ENCODE measurements at places on chromosomes 3 and 15.

DNA sequence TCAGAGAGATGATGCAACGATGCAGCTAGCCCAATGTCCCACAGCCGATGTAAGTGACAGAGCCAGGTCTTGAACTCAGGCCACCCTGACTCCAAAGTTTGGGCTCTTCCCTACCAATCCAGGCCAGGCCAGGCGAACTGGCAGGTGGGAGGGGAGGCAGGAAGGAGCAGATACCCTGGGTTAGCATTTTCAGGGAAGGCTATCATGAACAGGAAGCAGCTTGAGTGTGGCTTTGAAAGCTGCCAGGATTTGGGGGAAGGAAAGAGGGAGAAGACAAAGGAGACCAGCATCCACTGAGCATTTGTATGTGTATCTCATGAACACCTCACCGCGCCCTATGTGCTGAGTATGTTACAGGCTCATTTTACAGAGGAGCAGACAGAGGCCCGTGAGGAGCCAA is 38.8 kb downstream of the LMCD1 start:
- no peak for DNase-seq

DNA sequence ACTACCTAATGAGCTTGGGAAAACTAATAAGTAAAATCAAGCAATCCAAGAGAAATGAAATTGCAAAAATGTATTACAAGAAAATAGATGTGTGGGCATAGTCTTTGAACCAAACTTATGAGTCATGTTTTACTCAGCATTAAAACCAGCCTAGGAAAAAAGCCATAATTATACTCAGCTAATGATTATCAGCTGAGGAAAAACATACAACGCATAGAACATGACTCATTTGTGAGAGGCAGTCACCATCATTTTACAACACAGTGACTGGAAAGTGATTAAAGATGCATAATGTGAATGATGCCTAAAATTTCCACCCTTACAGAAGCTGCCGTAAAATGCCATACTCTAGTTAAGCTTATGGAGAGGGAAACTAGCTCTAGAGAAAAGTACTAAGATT is 238.0 kb upstream of the EOMES start:
- DNase-seq, result peak; percentile 57

GRCh38 chr3:42805141-42805821 is 991 bp upstream of the HIGD1A start:
- DNase-seq, result no peak

DNA sequence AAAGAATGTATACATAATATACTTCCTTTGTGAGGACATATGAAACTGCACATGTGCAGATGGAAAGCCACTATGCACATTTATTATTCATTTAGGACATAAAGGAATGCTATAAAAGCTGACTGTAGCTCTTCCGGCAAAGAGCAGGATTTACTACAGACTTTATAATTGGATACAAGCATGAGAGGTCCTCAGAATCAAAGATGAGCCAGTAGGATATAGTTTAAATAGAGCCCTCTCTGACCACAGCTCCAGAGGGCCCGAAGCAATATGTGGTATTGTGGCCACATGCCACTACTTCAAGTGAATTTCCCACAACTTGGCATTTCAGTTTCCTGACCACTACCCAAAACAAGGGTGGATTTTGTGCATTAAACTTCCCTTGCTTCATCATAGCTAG is 140.9 kb downstream of the ATP8B4 start:
- no peak for DNase-seq

GRCh38 chr15:58103482-58103881 is 34.7 kb upstream of the AQP9 start:
- no peak for DNase-seq

- no peak for DNase-seq
Measured at GRCh38 chr15:35665896-35666536, 120.1 kb upstream of the DPH6 start.

DNA sequence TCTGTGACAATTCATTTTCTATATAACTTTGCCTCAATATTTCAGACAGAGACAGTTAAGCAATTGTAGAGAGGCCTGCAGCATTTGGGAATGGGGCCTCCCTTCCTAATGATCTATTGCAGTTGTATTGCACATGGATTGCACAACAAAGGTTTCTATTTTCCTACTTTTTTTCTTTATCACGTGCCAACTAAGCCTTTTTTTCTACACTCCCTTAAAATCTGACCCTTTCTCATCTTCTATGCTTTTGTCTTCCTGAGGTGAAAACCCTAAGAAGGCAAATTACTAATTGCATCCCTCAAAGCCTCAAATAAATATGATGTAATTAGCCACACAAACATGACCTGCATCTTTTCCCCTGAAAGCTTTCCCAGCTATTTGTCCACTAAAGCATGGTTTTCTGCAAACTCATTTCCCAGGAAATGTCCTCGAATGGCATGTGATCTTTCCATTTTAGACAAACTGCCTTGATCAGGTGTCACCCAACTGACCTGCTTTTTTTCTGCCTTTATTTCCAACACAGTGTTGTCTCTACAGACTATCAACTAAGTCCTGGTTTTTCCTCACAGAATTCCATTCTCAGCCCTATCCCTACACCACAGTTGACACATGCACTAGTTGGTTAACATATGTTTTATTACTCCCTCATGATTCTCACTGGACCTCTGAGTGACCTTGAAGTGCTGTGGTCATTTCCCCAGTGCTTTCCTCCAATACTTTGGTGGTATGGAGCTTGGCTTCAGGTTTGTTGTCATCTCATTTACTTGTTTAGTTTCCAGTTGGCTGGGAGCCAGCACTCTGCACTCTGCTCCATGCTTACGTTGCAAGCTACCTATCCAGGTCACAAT is 31.9 kb upstream of the TSC22D2 start:
- DNase-seq, result no peak

GRCh38 chr3:54776601-54777000 is 151.3 kb downstream of the LRTM1 start:
- DNase-seq, result no peak

- no peak for DNase-seq
Measured at GRCh38 chr3:131658771-131659170, 156.0 kb upstream of the MRPL3 start.

DNA sequence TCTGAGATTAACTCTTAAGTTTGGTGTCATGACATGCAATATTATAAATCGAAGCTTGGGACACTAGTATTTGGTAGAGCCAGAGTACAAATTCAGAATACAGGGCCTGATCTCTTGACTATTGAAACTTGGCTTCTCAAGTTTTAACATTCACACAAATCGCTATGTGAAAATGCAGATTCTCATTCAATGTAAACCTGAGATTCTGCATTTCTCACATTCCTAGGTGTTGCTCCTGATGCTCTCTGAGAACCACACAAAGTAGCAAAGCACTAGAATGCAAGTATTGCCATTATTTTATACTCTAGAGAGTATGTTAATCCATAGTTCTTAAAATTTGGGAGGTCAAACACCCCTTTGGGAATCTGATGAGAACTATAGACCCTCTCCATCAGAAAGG is 47.9 kb downstream of the WDR49 start:
- no peak for DNase-seq

DNA sequence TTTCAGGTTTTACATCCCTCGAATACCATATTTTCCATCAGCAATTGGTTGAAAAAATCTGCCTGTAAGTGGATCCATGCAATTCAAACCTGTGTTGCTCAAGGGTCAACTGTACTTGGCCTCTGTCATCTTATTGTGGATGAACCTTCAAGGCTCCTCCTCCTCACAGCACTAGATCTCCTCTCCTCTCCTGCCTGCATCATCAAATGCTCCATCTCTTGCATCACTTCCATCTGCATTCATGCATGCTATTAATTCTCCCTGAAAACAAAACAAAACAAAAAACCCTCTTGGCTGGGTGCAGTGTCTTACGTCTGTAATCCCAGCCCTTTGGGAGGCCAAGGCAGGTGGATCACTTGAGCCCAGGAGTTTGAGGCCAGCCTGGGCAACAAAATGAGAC is 10.1 kb downstream of the BCL2L10 start:
- no peak for DNase-seq

DNA sequence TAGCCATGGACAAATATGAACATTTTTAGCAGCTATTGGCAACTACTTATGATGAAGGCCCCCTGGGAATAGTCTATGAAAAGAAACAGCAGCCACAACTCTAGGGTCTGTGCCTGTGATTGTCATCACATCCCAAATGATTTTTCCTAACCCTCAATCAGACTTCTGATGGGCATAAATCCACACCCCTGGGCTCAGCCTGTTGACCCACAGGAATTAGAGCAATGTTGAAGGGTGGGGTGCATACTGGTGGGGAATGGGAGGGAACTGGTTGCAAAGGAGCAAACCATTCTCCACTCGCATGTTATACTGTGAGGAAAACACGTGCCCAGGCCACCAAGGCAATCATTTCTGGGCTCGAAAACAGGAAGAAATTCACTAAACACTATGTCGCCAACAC is 106.5 kb upstream of the CTNNB1 start:
- no peak for DNase-seq

DNA sequence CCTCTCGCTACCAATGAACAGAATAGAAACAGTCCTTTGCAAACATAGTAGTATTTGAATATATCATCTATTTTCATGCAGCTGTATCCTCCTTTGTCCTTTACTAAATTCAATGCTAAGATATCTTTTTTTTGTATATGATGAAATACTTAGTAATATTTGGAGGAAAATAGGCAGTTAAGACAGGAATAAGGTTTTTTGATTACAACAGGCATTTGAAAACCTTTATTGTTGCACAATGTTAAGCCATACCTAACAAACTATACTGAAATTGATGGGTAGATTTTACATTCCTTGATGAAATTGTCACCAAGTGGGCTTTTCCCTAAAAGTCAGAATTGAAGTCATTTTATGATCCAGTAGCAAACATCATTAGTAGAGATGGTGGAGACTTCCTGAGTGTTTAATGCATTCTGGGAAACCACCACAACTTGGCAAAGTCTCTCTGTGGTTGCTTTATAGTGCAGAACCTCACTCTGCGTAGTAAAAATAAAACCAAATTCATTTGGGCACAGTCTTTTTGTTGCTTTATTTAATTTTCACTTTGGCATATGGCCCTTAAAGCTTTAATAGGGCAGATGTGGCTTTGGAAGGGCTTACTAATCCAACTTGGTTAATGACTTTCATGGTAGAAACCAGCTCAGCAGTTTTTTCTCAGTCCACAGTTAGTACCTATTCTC is 216.0 kb downstream of the DIPK2A start:
- DNase-seq, result no peak

DNA sequence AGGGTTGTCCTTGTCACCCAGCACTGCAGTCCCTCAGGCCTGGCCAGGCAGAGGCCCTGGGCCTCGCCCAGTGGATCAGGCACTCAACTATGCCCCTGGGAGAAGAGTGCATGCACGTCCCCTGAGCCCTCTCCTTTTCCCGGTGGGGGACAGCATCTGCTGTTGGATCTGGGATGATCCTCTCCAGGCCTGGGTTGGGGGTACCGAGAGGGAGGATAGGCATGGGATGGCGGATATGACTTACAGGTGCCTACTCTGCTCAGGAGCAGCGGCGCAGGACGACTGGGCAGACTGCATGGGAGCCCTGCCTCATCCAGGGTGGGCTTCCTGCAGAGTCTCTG is 9.0 kb upstream of the APBA2 start:
- no peak for DNase-seq

GRCh38 chr15:60371175-60372051 is 26.4 kb downstream of the ANXA2 start:
- peak; percentile 88 for DNase-seq

GRCh38 chr3:188584162-188584529 is 430.2 kb downstream of the LPP start:
- DNase-seq, result peak; percentile 55

- DNase-seq, result no peak
Measured at GRCh38 chr15:69713726-69714559, 261.3 kb downstream of the RPLP1 start.

DNA sequence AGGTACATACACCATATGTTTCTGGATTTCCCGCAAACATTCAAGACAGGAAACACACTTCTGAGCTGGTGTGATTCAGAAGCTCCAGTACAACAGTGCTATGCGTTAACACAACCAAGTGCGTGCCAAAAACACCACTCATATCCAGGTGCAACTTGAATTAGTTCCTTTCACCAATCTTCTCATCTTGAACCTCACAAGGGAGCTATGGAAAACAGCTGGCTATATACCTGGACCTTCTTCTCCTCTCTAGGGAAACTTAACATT is 31.3 kb downstream of the SUSD5 start:
- DNase-seq, result no peak

DNA sequence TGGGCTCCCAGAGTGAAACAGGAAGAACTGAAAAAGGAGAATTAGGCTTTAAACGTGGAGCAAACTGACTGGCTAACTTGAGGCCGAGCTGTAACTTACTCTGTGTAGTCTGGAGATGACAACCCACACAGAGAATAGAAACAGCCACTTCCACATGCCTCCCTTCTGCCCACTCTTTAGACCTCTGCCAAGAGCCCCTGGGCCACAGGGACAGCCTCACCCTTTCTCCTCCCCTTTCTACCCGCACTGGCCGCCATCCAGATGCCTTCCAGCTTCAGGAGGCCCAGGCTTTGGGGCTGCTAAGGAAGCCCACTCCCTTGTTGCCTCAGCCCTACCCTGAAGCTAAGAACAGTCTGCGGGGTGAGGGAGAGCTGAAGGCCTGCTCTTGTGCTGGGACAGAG is 6.8 kb downstream of the ARHGAP31 start:
- DNase-seq, result no peak

GRCh38 chr3:187931101-187931500 is 185.8 kb upstream of the BCL6 start:
- no peak for DNase-seq

DNA sequence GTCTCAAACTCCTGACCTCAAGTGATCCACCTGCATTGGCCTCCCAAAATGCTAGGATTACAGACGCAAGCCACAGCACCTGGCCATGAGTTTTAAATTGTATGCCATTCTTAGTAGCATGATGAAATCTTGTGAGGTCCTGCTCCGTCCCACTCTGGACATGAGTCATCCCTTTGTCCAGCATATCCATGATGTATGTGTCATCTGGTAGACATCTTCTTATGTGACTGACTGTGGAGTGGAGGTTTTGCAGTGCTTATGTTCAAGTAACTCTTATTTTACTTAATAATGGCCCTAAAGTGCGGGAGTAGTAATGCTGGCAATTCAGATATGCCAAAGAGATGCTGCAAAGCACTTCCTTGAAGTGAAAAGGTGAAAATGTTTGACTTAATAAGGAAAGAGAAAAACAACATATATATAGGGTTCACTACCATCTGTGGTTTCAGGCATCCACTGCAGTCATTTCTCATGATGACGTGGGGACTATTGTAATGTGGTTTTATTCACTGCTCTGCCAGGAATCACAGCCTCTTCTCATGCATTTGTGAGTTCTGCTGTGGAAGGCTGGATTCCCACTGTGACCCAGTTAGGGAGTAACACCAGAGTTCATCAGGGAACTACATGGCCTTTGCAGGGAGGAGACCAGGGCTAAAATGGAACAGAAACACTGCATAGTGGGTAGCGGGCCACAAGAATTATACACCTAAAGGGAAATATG is 204.6 kb upstream of the STRIT1 start:
- peak; percentile 33 for DNase-seq

GRCh38 chr3:52722491-52722890 is 16.6 kb downstream of the SPCS1 start:
- DNase-seq, result no peak

GRCh38 chr3:25493246-25493645 is 65.2 kb downstream of the RARB start:
- DNase-seq, result no peak

GRCh38 chr3:14329116-14329830 is 73.1 kb upstream of the SLC6A6 start:
- peak; percentile 16 for DNase-seq

- DNase-seq, result no peak
Measured at GRCh38 chr15:89114990-89115389, 26.7 kb downstream of the ABHD2 start.

All from RWPE1 (cell line).